ENCODE measurements at places on chromosomes 7 and 10. TPM values are rescaled to one million over a fixed set of nuclear protein-coding genes. Genes with fewer than 3 reads are reported as not detected.
A peak's percentile ranks its signal among the peaks of the same experiment; 100 is the strongest.

Gene CLCN1
- polyA plus RNA-seq = not detected

GRCh38 chr7:155754165-155754564, 58.1 kb downstream of the SHH start:
- DNase-seq = no peak

GRCh38 chr10:114470361-114470760, 66.1 kb upstream of the AFAP1L2 start:
- no peak for DNase-seq

Gene CHN2
- 0.47 TPM for polyA plus RNA-seq

GRCh38 chr7:114183311-114184088, 231.1 kb upstream of the FOXP2 start:
- DNase-seq = no peak

DNA sequence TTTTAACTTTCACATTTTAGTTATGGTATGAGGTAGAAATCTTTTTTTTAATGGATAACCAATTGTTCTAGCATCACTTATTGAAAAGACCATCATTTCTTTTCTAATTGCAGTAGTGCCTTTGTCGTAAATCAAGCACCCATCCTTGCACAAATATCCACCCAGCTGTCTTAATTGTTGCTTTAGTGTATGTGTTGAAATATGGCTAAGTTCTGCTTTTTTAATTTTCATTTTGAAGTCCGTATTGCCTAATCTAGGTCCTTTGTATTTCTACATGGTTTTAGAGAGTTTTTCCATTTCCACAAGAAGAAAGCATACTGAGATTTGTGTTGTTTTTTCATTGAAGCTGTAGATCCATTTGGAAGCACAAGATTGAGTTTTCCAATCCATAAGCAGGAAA, 259.6 kb upstream of the SEMA3E start:
- DNase-seq = no peak

- DNase-seq = no peak
Measured at GRCh38 chr10:120599200-120599724, 142.2 kb downstream of the PLPP4 start.

GRCh38 chr7:89605362-89605761, 548.9 kb upstream of the STEAP1 start:
- no peak for DNase-seq

GRCh38 chr10:23872290-23872689, 336.6 kb upstream of the KIAA1217 start:
- DNase-seq = no peak

GRCh38 chr7:7672545-7673239, 32.1 kb downstream of the UMAD1 start:
- DNase-seq = no peak

DNA sequence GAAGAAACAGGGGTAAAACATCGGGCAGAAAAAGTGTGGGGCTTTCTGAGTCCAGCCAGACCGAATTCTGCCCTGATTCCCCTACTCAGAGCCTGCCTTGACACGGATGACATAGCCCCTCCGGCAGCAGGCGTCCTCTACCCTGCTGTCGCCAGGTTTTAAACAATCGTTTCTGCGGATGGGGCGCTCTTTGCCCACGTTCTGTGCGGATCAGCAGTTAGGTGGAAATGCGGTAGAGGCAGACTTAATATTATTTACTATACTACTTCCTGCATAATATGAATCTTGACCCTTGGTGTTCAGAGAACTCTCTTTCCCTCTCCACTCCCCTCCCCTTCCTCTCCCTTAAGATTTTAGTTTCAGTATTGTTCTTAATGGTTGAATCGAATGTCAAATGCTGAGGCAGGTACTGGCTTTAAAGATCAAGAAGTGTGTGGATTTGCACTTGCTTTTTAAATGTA, 2.4 kb downstream of the GATA3 start:
- DNase-seq = peak; percentile 55

Gene LIPK
- not detected for polyA plus RNA-seq

- no peak for DNase-seq
Measured at GRCh38 chr7:140479739-140480084, 407 bp upstream of the MKRN1 start.

DNA sequence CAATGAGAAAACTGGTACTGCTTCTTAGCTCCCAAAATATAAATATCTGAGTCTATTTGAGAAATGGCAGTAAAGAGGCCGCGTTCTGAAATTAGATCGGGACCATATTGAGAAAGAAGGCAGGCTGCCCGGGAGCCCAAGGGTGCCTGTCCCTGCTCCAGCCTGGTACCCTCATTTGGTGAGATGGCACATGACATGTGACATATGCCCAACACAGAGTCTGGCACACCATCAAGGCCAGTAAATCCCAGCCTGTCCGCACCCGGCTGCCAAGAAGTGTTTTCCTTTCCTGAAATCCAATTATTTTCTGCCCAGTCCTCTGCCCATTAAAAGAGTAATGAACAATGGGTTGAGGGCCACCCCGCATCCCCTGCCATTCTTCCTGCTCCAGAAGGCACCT, 66.4 kb downstream of the CDH23 start:
- DNase-seq = no peak

Gene ANKRD22
- polyA plus RNA-seq = 1.2 TPM

DNA sequence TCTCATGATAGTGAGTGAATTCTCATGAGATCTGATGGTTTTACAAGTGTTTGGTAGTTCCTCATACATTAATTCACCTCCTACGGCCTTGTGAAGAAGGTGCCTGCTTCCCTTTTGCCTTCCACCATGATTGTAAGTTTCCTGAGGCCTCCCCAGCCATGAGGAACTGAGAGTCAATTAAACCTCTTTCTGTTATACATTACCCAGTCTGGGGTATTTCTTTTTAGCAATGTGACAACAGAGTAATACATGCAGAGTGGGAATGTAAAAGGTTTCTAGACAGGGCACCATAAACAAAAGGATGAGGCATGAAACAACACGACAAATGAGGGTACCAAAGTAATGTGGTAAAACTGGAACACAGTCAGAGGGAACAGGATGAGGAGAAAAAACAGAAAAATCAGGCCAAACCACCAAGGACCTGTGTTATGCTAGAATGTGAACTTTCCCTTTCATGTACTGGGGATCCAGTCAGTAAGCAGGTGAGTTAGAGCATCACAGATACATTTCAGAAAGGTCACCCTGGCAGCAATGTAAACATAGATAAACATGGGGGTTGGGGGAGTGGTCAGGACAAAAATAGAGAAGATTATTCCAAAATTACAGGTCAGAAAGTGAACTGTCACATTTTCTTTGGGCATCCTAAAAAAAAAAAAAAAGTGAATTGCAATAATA, 31.9 kb downstream of the ANKRD26 start:
- DNase-seq = no peak
